ENCODE measurements at places on chromosomes 16 and 17. TPM values are rescaled to one million over a fixed set of nuclear protein-coding genes. Genes with fewer than 3 reads are reported as not detected.
A peak's percentile ranks its signal among the peaks of the same experiment; 100 is the strongest.

Gene ZNF385C
- total RNA-seq: not detected

Gene MLYCD
- 19.2 TPM for total RNA-seq

Gene C16orf74
- 5.9 TPM for total RNA-seq

Gene TM4SF5
- total RNA-seq: 1.8 TPM

Gene KRT33A
- total RNA-seq: not detected

Gene ACBD4
- total RNA-seq: 20.8 TPM

Gene SSTR5
- total RNA-seq: not detected

Gene LYRM9
- total RNA-seq: 14.5 TPM

Gene ANKS3
- total RNA-seq: 64.9 TPM

Gene ITFG1
- total RNA-seq: 17.8 TPM

Gene CFAP119
- 28.0 TPM for total RNA-seq

GRCh38 chr16:27444015-27444414 is 42.0 kb downstream of the IL21R start:
- no peak for DNase-seq

DNA sequence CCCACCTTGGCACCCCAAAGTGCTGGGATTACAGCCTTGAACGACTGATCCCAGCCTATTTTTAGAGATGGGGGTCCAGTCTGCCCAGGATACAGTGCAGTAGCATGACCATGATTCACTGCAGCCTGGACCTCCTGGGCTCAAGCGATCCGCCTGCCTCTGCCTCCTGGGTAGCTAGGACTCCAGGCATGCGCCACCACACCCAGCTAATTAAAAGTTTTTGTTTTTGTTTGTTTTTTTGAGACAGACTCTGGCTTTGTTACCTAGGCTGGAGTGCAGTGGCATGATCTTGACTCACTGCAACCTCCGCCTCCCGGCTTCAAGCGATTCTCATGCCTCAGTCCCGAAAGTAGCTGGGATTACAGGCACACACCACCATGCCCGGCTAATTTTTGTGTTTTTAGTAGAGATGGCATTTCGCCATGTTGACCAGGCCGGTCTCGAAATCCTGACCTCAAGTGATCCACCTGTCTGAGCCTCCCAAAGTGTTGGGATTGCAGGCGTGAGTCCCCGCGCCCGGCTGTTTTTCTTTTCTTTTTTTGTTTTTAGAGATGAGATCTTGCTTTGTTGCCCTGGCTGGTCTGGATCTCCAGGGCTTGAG is 2.3 kb upstream of the PAFAH1B1 start:
- no peak for DNase-seq

DNA sequence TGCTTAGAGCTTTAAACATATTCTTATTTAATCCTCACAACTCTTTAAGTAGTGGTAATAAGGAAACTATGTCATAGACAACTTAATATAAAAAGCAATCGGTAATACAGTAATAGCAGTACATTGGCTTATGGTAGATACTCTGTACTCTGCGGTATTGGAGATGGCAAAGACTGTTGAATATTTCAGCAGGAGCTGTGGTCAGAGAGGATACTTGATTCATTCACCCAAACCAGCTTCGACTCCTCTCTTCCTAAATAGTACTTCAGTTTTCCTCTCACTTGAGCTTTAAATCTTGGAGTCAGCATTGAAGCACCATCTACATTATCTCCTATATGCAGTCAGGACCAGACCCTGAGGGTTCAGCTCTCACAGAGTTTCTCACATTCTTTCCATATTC is 169.3 kb downstream of the CYB561 start:
- DNase-seq: no peak

DNA sequence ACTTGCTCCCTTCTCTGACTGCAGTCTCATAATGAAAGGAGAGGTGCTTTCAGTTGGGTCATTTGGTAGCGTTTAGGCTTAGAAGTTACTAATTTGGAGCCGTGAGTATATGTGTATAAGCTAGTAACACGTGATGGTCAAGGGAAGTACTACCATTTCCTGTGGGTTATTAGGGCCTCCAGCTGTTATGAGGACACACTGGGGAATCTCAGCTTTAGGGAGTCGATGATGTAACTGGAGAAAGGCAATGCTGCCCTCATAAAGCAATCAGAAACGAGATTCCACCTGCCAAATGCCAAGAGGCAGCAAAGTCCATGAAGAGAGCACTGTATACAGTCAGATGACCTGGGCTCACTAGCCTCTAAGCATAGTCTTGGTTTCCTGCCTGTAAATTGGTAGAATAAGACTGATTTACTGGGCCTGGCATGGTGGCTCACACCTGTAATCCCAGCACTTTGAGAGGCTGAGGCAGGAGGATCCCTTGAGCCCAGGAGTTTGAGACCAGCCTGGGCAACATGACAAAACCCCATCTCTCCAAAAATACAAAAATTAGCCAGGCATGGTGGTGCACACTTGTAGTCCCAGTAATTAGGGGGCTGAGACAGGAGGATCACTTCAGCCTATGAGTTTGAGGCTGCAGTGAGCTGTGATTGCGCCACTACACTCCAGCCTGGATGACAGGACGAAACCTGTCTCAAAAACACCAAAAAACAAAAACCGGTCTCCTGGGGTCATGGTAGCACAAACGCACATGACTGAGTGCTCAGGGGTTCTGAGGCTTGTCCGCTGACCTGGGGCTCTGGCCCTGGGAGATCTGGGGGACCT is 53.0 kb downstream of the SF3B3 start:
- no peak for DNase-seq

GRCh38 chr17:72479113-72479512 is 358.3 kb downstream of the SOX9 start:
- DNase-seq: peak; percentile 53

DNA sequence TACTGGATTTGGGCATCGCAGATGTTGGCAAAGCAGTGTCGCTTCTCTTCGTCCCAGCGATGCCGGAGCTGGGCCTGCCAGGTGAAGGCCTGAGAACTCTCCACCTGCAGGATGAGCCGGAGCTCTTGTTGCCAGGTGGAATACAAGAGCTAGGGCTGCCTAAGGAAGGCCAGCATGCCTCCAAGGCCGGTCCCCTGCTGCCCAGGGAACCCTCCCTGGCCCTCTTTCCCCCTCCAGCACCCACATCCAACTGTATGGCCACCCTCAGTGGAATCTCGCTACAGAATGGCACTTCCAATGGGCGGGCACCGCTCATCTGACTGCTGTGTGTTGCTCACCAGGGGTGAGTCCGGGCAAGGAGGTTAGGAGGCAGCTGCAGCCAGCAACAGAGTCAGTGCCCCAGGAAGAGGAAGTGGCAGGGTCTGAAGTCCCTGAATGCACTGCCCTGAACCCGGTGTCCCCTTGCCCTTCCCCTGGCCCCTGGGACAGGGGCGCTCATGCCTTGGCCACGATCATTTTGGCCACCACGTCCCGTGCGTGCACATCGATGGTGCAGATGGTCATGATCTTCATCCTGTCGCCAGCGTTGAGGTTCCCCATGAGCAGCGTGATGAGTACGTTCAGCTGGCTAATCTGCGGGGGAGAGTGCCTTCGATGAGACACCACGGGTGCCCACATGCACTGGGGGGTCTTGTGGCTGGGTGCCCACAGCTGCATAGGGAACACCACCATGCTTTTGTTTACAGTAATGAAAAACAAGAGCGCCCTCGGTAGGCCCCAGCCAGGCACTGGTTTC is 75.8 kb downstream of the DNAH17 start:
- no peak for DNase-seq

- DNase-seq: no peak
Observed at GRCh38 chr17:80111702-80112470, 10.5 kb downstream of the GAA start.

GRCh38 chr16:80113873-80114574 is 426.8 kb upstream of the DYNLRB2 start:
- DNase-seq: no peak

DNA sequence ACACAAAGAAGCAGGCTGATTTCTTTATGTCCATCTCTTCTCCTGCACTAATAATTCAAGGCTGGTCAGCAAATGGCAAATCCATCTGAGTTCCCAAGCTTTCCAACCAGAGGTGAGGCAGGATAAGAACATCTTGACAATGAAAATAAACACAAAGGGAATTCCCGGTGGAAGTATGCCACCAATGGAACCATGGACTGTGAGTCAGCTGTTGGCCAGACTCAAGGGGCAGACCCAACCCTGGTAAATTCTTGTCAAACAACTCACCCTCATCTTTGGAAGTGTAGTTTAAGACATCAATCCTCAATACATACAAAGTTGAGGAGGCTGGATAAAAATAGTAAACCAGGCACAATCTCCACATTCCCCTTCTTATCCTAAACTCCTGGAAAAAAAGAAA is 74.3 kb upstream of the CES5A start:
- no peak for DNase-seq

DNA sequence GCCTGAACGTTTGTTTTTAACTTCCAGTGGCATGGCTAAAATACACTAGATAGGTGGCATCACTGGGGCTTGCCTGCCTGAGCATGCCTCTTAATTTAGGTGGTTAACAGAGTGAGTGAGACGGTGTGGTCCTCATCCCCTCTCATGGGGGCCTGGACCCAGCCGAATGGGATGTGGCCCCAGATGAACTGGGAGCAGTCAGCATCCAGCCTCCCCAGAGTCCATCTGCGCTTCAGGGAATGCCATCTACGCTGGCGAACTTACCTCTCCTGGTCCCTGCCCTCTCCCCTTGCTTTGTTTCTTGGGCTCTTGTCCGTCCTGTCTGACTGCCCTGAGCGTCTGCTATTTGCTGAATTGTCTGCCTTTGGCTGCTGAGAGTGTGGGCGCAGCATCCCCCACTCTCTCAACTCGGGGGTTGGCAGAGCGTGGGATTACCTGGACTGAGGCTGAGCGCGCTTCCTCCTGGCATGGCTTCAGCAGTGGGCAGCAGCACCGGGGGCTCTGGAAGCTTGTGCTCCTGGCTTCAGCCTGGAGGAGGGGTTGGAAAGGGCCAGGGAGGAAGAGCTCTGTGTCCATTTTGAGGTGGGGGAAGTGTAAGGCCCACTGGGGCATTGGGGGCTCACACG is 2.1 kb downstream of the RAB40C start:
- DNase-seq: no peak

GRCh38 chr17:79033741-79034501 is 10.0 kb downstream of the C1QTNF1 start:
- DNase-seq: no peak

GRCh38 chr17:58335779-58336455 is 7.3 kb upstream of the TSPOAP1 start:
- no peak for DNase-seq

DNA sequence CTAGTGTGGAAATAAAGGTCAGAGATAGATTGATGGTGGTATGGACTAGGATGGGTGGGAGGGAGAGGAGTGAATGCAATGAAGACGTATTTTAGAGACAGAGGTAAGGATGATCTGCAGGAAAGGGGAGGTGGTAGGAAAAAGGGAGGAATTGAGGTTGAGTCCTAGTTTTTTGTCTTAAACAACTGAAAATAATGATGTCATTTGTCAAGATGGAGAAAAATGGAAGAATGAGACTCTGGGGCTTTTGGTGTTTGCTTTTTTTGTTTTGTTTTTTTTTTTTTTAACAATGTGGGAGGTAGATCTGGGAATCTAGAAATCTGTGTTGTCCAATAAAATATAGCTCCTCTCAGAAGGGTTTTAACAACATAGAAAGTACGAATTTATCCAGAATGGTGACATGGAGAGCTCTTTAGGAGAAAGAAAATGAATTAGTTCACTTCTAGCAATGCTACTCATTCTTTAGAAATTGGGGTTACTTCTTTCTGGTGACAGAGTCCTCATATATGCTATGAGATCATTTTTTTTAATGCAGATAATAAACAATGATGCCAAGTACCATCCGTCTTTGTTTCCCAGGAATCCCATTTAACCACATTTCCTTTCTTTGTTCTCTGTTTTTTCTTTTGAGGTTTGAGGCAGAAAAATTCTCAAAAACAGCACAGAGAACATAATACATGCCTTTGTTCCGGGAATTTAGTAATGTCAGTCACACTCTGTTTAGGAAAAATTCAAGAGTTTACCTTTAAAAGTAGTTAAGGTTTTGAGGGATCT is 225.3 kb upstream of the COX10 start:
- DNase-seq: no peak

GRCh38 chr16:84986102-84986501 is 25.2 kb downstream of the ZDHHC7 start:
- no peak for DNase-seq

GRCh38 chr17:57285701-57286100 is 29.4 kb downstream of the MSI2 start:
- DNase-seq: no peak

GRCh38 chr17:67491681-67492024 is 114.6 kb downstream of the PITPNC1 start:
- DNase-seq: peak; percentile 35

DNA sequence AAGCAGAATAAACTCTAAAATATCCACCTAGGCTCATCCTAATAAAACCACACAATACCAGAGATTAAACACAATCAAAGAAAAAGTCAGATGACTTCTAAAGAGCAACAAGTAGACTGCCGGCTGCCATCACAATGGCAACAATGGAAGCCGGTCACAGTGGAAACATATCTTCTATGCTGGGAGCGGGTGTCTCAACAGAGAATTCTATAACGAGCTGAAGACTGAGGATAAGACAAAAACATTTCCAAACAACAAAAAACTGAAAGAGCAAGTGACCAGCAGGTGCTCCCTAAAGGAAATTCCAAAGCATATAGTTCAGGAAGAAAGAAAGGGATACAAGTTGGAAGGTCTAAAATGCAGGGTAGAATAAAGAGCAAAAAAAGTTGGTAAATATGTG is 8.9 kb downstream of the NSMCE1 start:
- DNase-seq: no peak

- DNase-seq: no peak
Observed at GRCh38 chr16:31006086-31006385, 4.4 kb downstream of the STX1B start.

GRCh38 chr16:4330277-4330874 is 14.5 kb downstream of the GLIS2 start:
- peak; percentile 87 for DNase-seq

DNA sequence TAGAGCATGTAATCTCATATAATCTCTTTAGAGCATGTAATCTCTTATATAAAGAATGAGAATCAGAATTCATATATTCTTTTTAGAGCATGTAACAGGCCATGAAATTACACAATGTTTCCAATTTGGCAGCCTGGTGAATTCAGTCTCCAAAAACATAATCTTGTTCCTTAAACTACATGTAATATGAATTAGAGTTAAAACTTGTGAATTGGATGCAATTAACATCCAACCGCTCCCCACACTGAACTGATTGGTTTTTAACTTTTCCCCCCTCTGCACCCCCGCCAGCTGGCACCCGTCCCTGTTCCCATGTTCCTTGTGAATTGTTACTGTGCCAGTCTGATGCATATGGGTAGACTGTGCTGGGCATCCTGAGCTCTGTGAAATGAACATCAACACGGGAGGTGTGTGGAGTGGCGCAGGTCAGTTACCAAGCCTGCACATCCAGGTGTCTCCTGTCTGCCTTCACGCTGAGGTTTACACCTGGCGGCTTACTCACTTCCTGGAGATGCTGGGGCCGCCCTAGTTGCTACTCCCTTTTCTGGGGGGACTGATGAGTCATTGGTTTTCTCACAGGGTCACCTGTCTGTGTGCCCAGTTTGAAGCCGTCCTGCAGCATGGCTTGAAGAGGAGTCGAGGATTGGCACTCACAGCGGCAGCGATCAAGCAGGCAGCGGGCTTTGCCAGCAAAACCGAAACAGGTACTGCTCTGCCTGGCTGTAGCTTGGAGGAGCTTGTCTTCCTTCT is 50.4 kb downstream of the SNX29 start:
- no peak for DNase-seq

GRCh38 chr17:73269329-73269615 is 7.6 kb upstream of the CPSF4L start:
- DNase-seq: no peak
